ENCODE measurements at places on chromosomes 3 and 15. TPM values are rescaled to one million over a fixed set of nuclear protein-coding genes. Genes with fewer than 3 reads are reported as not detected.

Gene ZKSCAN7
- 0.61 TPM for total RNA-seq

GRCh38 chr15:83398626-83399025 lies 48.5 kb upstream of the SH3GL3 start:
- H3K4me1 ChIP-seq, result no peaks in the 10 kb centered on the region
- H3K27ac ChIP-seq, result no peak overlapping the region
- DNase-seq, result no peak
- no peak overlapping the region for H3K4me3 ChIP-seq

GRCh38 chr3:13708301-13708700 lies 159.4 kb downstream of the FBLN2 start:
- no peaks in the 10 kb centered on the region for H3K27me3 ChIP-seq
- H3K4me1 ChIP-seq, result no peaks in the 10 kb centered on the region
- DNase-seq, result no peak
- no peak overlapping the region for H3K4me3 ChIP-seq
- H3K27ac ChIP-seq, result no peak overlapping the region

- H3K27ac ChIP-seq, result no peak overlapping the region
- peaks cover 9% of the 10 kb centered on the region for H3K36me3 ChIP-seq
- no peaks in the 10 kb centered on the region for H3K27me3 ChIP-seq
- DNase-seq, result no peak
- no peaks in the 10 kb centered on the region for H3K4me1 ChIP-seq
Measured at GRCh38 chr3:124972457-124972856, 37.9 kb upstream of the MUC13 start.

GRCh38 chr3:169501777-169502320 lies 161.7 kb downstream of the MECOM start:
- H3K4me3 ChIP-seq, result no peak overlapping the region
- no peaks in the 10 kb centered on the region for H3K27me3 ChIP-seq
- no peaks in the 10 kb centered on the region for H3K36me3 ChIP-seq
- DNase-seq, result no peak
- no peak overlapping the region for H3K27ac ChIP-seq
- H3K4me1 ChIP-seq, result no peaks in the 10 kb centered on the region

Gene OR5K4
- total RNA-seq, result not detected

GRCh38 chr3:38916706-38917105 lies 100.7 kb upstream of the SCN10A start:
- H3K4me3 ChIP-seq, result no peak overlapping the region
- H3K4me1 ChIP-seq, result no peaks in the 10 kb centered on the region
- no peak for DNase-seq
- no peaks in the 10 kb centered on the region for H3K27me3 ChIP-seq

DNA sequence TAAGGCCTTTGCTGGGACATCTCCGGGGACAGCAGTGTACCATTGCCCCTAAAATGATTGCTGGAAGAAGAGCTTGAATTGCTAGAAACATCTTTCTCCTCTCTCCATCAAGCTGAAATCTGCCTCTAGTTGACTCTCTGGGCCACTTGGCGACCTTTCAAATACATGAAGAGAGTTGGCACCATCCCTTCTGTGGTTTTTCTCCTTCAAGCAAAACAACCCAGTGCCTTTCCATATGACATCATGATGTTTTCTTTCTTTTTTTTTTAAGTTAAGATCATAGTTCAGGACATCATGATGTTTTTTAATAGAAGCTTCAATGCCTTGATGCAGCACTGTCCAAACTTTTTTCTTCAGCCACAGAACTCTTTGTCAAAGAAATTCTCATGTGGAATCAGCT lies 144.0 kb upstream of the PTPRG start:
- H3K27me3 ChIP-seq, result no peaks in the 10 kb centered on the region
- DNase-seq, result no peak
- H3K27ac ChIP-seq, result no peak overlapping the region
- no peaks in the 10 kb centered on the region for H3K36me3 ChIP-seq
- H3K4me3 ChIP-seq, result no peak overlapping the region
- H3K4me1 ChIP-seq, result peaks cover 4% of the 10 kb centered on the region

Data from esophagus squamous epithelium (tissue), 5 donors.